NCI-H2081 treated with DMSO at 0.1 percent for 48 hours (cell line): ENCODE measurements at places on chromosomes 4 and X.

- DNase-seq: no peak
These were observed 252.6 kb downstream of the ANK2 start for GRCh38 chr4:113302051-113302450.

- no peak for DNase-seq
These were observed 37.1 kb upstream of the AMOT start for GRCh38 chrX:112877771-112878173.

- no peak for DNase-seq
These were observed 76.0 kb upstream of the GIMD1 start for GRCh38 chr4:106444557-106444956.

DNA sequence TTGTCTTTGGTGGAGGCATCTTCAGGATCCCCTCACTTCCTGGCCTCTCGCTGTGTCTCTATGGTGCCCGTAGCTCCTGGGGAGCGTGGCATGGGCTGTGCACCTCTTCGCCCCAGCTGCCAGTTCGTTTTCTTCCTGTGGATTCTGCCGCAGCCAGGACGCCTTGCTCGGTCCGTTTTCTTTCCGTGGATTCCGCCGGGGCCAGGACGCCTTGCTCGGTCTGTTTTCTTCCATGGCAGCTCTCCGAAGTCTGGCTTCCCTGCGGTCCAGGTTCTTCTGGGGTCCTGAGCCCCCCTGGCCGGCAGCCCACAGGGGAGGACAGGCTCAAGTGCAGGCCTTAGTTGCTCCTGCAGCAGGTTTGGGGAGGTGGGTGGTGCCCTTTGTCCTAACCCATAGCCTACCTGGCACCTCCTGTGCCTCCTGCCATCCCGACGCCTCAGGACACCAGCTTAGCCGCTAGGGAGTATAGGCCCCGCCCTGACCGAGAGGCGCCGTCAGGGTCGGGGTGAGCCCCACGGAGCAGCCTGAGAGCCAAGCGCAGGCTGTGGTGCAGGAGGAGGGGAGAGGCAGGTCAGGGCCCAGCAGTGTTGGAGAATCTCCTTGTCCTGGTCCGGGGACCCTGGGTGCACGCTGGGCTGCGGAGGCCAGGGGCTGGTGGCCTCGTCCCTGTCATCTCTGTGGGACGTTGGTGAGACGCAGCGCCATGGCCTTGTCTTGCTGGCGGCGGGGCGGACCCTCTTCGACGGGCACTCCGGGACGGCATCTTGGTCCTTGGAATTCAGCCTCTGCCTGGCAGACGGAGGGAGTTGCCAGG lies 27.1 kb downstream of the UVSSA start:
- DNase-seq: no peak

DNA sequence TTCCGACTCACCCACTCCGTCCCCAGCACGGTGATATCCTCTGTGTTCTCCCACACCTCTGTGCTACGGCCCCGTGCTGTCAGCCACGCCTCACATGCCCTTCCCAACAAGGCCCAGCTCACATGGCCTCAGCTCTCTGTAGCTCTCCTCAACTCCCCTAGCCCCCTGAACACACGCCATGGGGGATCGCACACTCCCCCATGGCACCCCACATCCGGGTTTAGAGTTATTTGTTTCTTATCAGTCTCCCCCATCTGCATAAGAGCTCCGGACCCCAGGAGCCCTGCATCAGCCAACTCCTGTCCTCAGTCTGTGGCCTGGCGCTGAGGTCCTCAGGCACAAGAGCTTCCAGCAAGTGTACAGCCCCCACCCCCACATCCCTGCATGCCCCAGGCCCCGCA lies 7.0 kb downstream of the C4orf50 start:
- DNase-seq: no peak

DNA sequence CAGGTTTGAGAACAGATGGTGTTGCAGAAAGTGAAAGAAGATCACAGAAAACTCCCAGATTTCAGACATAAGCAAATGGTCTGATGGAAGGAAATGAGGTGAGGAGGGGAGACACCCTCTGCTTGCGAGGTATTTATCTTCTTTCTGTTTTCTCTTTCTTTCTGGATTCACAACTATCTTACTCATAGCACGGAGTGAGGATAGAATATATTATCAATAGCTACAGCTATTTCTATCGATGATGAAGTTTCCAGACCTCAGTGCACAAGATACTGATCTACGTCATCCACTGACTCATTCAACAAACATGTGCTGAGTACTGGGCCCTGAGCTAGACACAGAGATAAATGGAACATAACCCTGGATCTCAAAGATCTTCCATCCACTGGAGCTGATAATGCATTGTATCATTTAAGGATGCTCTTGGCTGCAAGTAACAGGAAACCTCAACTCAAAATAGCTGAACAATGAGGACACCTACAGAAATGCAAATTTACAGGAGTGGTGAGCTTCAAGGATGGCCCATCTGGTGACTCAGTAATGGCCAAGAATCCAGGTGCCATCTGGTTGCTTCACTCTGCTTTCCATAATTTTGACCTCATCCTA lies 21.2 kb downstream of the SLC2A9 start:
- no peak for DNase-seq

DNA sequence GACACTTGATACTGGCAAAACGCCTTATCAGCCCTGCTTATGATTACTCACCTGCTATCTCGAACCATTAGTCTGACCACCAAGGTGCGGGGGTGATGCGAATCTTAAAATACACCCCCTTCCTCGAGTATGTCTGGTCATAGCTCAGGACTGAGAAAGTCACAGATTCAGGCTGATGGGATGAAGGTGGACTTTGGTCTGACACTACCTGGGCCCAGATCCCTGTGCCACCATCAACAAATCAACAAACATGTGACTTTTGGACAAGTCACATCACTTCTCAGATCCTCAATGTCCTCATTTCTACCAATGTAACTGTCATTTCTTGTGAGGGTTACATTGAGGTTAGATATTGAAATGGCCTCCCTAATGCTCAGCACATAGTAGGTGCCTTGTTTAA lies 9.8 kb upstream of the MSN start:
- DNase-seq: no peak

- DNase-seq: no peak
These were observed 215.2 kb upstream of the NOCT start for GRCh38 chr4:138800421-138800820.

DNA sequence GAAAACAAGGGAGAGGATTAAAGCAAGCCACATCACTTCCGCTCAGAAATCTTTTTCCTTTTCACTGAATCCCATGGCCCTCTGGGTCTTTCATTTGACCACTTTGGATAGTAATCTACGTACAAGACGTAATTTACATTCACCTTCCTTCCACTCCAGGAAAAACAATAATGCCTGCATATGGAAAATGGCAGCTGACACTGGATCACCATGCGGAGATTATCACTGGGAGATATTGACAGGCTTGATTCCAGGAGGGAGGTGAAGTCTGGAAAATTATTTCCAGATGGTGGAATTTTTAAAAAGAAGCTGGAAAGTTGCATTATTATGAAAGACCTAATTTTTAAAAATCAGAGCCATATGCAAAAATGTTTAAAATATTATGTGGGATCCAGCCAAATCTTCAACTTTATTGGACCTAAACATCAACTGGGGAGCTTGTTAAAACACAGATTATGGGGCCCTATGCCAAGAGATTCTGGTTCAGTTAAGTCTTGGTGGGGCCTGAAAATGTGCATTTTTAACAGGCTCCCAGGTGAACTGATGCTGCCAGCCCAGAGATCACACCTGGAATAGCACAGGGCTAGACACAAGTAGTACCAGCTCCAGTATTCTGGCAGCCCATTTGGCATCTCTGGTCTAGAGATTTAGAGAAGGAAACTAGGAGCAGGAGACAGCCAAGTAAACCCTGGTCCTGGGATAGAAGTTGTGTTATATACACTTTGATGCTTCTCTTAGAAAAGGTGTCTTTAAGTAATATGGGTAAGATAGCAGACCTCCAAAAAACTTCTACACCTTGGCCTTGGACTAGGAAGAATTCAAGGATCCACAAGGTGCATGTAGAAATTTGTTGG lies 290.3 kb upstream of the LDB2 start:
- no peak for DNase-seq

GRCh38 chrX:70087857-70088630 lies 25.8 kb downstream of the OTUD6A start:
- DNase-seq: no peak

- no peak for DNase-seq
These were observed 13.2 kb upstream of the IRF2 start for GRCh38 chr4:184487503-184487902.

DNA sequence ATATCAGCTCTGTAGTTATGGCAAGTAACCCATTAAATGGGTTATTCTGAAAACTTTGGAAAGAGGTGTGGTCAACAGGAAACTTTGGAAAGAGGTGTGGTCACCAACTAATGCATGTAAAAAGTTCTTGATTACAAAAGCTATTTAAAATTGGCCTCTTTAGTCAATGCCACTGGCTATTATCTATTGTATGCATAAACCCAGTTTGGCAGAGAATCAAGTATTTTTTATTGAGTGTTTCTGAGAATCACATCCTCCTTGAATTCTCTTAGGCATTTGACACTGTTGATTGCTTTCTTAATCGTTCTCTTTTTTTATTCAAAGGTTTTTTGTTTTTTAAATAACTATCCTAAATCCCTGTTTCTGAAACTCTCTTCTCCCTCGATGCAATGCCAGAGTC lies 7.5 kb downstream of the P2RY4 start:
- DNase-seq: no peak

- no peak for DNase-seq
These were observed 19.3 kb downstream of the WDR13 start for GRCh38 chrX:48616576-48616975.

DNA sequence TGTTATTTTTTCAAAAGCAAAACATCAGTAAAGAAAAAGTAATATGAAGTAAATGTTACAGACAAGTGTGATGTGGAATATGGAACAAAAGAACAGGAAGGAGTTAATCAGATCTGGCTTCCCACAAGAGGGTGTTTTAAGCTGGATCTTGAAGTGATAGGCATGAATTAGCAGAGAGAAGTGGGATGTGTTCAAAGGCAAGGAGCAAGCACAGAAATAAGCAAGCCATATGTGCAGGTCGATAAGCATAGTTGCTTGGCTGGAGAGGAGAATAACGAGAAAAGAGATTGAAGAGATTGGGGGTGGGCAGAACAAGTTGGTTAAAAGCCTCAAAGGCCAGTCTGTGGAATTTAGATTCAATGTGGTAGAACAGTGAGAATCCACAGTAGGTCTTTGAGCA lies 60.9 kb upstream of the PRPS1 start:
- no peak for DNase-seq

- DNase-seq: no peak
These were observed 10.3 kb downstream of the ELOVL6 start for GRCh38 chr4:110188113-110188512.

DNA sequence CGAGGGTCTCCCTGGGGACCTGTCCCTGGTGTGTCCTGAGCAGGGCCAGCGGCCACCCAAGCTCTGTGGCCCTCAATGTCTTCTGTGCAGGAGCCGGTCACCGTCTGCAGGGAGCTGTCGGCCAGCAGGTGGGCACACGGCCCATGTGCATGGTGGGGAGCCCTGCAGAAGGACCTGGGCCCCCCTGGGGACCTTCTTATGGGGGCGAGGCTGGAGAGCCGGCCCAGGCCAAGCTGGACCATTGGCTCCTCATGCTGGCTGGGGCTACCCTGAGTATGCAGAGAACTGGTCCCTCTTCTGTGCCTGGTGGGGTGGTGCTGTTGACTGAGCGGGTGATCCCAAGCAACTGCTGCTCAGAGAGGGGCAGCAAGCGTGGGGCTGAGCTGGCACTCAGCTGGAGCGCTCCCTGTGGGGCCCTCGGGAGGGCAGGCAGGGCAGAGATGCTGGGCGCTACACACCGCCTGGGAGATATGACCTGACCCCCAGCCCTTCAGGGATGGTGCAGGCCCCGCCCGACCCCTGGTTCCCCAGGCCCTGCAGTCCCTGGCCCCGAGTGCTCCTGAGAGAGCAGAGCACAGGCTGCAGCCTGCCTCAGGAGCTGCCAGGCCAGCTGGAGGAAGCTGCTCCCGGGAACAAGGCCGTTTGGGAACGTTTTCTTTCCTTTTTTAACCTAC lies 14.8 kb downstream of the NAT8L start:
- no peak for DNase-seq

- no peak for DNase-seq
These were observed 3.1 kb upstream of the ZFX start for GRCh38 chrX:24146283-24146949.

DNA sequence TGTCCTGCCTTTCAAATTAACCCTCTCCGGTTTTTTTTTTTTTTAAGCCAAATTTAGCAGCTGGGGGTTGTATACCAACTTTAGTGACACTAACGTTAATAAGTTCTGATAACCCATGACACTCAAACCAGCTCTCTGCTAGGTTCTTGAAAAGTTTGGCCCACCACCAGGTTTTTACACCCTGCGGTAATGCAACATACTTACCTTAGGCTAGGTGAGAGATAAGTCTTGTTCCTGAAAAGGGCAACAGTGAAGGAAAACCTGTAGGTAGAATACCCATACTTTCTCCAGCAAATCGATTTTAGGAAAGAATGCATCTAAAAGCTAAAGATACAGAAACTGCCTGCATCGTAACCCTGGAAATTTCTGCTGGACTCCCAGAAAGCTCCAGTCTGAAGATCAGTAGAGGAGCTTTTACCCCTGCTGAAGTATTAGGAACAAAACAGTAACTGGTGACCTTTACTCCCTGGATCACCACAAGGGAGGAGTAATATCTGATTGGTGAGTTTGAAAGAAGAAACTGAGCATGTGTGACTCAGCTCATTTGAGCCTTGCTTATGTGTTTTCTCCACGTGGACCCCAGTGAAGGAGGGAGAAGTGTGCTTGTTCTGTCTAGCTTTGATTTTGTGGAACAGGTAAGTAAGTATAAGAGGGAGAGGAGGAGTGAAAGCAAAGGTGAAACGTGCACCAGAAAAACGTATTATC lies 34.4 kb upstream of the COX18 start:
- DNase-seq: no peak

GRCh38 chr4:7823416-7823824 lies 116.2 kb downstream of the AFAP1 start:
- no peak for DNase-seq

DNA sequence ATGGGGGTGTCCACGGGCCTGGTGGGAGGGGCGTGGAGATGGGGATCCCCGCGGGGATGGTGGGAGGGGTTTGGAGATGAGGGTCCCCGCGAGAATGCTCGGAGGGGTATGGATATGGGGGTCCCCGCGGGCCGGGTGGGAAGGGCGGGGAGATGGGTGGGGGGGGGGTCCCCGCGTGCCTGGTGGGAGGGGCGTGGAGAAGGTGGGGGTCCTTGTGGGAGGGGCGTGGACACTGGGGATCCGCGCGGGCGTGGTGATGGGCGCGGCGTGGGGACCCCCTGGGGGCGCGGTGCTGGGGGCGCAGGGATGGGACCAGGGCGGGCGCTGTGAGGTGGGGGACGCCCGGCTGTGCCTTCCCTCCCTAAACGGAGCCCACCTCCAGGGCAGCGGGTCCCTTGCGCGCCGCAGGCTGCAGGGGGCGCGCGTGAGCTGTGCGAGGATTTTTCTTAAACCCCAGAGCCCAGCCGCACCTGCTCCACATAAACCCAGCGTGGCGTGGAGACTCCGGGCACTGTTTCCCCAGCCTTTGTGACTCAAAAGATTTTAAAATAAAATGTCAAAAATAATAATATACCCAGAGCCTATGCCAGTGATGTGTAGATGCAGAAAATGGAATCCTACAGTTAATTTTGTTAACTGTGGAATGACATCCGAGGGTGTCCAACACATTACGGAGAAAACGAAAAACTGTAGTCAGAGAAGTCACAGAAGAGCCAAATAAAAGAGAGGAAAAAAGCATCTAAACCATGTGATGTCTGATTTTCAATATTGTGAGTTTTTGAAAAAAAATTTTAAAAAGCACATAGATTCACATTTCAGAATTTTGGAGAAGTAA lies 1.5 kb upstream of the ASMTL start:
- DNase-seq: no peak

- DNase-seq: no peak
These were observed 56.7 kb downstream of the DOCK11 start for GRCh38 chrX:118552121-118552900.

- DNase-seq: no peak
These were observed 13.6 kb upstream of the ABLIM2 start for GRCh38 chr4:8171984-8172924.
